ENCODE measurements at places on chromosomes 2 and 18.

- no peak for DNase-seq
Measured at GRCh38 chr18:72086421-72086820, 457.7 kb downstream of the CBLN2 start.

- no peak for DNase-seq
Measured at GRCh38 chr2:218138047-218138446, 12.2 kb downstream of the CXCR2 start.

DNA sequence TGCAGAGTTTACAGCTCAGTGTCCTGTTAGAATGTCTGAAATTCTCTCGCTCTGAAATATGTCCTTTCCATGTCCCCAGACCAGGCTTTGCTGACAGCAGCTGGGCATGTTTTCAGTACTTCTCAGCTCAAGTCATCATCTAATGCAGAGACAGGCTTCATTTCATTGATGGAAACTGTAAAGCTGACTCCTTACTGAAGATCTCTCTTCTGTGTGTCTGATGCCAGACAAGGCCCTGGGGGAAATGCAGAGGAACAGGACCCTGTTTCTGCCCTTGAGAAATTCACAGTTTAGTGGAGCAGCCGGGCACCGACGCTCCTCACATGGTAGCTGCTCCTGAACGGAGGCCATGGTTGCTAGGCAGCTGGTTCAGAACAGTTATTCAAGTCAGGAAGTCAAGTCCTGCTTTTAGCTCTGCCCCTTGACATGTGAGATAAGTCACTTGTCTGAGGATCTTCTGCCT is 24.6 kb upstream of the FZD7 start:
- DNase-seq = no peak

DNA sequence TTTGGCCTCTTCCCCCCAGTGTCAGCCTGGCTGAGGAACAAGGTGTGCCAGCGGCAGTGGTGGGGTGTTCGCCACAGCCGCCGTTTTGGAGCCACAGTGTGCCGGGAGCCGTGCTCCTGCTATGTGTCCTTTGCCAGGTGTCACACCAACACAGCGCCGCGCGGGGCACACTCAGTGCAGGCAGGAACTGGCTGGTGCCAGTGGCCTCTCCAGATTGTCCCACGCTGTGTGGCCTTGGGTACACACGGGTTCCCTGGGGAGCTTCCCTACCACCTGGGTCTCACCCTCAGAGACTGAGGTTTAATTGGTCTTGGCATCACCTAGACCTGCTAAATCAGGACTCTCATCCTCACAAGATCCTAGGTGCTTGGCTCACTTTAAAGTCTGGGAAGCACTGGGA is 171.6 kb downstream of the LDLRAD4 start:
- DNase-seq = no peak

DNA sequence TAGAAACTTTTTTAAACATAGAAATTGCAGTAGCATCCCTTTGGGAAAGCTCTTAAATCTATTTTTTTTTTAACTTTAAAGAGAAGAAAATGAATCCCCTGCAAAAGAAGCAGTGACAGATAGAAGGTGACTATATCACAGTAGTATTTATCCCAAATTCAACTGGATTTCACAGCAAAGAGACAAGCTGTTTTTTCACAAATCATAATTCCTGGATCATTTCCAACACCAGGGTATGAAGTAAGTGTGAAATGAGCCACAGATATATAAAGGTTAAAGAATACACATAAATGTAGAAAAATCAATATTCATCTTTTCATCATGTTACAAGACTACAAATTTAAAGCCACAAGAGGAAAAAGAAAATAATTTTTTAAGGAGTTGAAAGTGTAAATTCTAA is 1404.9 kb upstream of the NXPH2 start:
- no peak for DNase-seq

GRCh38 chr2:60505240-60505879 is 48.1 kb downstream of the BCL11A start:
- no peak for DNase-seq

DNA sequence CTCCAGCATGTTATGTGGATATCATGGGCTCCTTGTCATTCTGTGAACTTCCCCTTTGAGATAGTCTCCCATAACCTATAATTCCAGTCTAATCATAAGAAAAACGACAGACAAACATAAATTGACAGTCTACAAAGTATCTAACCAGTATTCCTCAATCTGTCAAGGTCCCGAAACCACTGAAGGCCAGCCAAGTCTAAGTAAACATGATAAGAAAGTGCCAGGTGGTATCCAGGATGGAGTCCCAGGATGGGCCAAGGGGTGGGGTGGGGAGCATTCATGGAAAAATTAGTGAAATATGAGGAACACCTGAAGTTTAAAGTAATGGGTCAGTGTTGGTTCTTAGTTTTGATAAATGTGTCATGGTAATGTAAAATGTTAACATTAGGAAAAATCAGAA is 355.5 kb downstream of the DPP10 start:
- no peak for DNase-seq

DNA sequence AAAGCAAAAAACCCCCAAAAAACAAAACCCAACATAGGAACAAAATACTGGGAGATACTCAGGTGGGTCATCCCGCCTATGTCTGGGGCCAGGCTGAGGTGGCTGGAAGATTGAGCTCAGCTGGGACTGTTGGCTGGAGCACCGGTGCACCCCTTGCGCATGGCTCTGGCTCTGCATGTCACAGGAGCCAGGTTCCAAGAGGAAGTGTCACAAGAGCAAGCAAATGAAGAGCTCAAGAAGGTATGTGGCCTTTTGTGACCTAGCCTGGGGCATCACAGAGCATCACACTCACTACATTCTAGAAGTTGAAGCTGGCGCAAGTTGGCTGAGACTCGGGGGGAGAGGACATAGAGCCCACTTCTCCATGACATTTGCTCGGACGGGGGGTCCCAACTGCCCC is 40.6 kb downstream of the PDCL3 start:
- DNase-seq = no peak

- DNase-seq = no peak
Measured at GRCh38 chr2:225020168-225020849, 22.0 kb downstream of the DOCK10 start.

DNA sequence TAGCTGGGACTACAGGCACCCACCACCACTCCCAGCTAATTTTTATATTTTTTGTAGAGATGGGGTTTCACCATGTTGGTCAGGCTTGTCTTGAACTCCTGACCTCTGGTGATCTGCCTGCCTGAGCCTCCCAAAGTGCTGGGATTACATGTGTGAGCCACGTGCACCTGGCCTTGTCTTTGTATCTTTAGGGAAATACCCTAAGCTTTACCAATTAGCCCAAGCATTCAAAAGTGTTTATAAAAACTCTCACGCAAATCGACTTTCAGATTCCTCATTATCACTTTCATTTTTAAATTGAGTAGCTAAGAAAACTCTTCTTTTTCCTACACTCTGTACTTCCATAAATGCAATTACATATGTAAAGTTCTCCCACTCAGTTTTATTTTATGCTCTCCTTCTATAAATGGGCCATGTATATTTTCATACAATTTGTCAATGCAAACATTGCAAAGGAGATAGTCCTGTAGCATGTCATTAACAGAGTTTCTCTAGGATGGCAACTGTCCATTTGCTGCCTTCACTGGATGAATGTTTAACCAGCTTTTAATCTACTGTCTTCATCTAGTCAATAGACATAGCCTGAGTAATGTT is 326.2 kb upstream of the LRATD1 start:
- no peak for DNase-seq

DNA sequence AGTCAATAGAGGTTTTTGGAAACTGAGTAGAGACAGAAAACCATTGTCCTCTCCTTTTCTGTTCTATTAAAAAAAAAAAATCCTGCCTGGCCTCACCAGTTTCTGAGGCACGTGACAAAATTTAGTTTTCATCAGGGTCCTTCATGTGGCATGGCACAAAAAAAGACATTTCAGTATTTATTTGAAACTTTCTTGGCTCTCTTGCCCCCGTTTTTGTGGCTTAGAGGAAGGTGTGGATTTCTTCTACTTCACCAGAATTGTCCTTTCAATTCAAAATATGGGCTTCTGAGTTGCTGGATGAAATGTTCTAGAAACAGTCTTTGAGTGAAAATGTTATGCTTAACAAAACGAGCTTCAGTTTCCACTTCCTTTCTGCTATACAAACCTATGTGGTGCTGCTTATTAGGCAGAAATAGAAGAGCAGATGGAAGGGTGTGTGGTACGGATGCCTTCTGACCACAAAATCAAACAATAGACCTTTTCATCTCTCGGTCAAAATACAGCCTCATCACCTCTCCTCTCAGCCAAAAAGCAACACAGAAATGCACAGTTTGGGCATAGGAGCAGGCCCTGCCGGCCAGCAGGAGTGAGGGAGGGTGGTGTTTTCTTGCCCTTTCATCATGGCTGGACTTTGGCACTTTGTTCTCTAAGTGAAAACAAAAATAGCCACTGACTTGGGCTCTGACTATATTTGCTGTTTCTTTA is 89.2 kb downstream of the SH3RF3 start:
- DNase-seq = peak; percentile 12
